ENCODE measurements at places on chromosomes 4 and X.

DNA sequence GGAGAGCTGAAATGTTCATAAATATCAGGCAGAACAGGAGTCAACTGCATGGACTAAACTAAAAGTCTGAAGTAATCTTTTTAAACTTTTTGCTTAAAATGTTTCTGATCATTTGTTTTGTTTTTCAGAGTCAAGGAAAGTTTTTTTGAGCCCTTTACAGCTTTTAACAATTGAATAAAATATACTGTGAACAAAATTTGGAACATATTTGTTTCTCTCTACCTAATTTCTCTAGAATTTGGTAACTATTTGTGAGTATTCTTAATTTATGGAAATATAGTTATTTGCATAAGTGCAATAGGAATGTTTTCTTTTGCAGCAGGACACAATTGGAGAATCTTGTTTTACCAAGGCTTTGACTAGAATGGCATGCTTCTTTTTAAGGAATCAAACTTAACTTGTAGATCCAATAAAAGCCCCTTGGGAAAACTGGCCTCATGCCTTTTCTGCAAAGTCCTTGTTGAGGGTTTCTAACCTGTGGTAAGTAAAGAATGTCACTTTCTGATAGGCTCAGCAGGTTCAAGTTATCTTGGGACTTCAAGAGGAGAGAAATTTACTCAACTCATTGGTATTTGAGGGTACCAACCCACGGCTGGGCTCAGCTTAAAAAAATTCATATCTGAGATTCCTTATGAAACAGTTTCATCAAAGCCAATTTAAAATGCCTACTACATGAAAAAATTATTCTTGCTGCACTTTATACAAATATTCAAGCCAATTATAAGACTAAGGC, 91.5 kb downstream of the UPRT start:
- no peak for DNase-seq

DNA sequence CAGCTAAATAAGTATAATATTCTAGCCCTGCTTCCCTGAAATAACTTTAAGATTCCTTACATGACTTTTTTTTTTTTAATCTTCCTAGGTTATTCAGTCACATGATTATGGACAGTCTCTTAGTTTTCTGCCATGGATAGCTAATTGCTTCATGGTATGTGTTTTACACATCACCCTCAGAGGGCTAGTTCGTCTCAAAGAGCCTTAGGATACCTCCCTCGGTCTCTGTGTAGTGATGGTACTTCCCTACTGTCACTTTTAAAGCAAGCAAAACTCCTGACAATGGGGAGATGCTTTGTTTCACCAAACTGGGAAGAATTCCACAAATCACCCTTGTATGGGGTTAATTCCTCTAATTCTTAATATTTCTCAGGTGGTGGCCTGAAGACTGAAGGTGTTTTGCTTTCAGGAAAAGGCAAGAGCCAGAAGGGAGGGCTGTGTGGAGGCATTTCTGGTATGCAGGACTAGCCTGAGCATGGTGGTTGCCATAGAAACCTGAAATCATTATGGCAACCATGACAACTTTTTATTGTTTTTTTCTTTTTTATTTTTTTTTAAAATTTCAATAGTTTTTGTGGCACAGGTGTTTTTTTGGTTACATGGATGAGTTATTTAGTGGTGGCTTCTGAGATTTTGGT, 70.4 kb downstream of the BEX3 start:
- DNase-seq = no peak

- DNase-seq = no peak
Measured at GRCh38 chr4:130110770-130111169, 1014.8 kb downstream of the C4orf33 start.

DNA sequence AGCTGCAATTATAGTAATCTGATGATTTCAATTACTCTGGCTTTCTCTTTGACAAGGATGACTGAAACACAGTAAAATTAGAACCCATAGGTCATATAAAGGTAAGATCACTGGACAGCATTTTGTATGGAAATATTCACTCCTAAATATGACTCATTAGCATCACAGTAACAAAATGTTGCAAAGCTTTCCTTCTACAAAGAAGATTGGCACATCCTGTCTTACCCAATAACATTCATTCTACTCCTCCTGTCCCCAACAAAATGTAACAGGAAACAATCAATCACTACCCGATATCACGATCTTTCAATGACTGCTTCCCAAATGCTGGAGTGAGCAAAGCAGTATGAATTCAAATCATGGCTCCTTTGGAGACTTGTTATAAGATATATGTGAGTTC, 95.3 kb downstream of the FANCB start:
- no peak for DNase-seq

DNA sequence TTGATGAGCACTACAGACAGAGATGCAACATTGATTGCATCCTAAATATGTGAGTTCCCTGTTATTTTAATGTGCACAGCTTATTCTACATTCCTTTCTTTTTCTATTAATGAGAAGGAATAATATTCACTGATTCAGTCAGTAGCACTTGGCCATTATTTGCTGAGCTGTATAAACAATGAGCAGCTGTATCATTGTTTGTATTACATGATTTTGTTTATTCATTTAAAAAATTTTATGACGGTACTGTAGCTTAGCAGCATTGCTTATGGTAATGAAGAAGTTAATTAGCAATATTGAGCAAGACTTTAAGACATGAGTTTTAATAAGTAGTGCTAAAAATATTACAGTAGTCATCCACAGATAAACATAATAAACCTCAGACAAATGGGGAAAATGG, 582.0 kb downstream of the ADGRL3 start:
- DNase-seq = no peak

DNA sequence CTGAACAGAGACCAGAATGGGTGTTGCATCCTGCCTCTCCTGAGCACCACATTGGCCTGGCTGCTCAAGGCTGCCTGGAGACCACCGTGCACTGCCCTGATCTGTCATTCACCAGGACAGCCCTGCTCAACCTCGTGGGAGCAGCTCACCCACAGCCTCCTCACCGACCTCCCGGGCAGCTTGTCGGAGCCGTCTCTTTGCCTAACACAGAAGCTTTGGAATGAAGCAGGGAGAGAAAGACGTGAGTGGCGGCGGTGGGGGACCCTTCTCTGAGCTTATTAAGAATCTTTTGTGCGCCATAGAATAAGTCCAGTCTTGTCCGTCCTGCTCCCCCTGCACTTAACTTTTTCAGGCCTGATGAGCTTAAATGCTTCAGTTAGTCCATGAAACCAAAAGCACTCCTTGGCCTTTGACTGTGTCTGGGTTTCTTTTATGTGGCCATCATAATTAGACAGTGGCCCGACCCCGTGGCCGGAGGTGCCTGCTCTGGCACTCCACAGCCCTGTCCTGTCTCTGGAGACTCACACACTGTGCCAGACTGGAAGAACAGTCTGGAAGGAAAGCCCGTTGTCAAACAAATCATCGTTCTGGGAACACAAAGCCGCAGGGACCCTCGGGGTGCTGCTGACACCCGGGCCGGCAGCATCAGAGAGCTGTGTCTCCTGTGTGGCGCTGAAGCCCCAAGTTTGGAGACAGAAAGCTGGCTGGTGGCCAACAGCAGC, 192.8 kb downstream of the BCOR start:
- no peak for DNase-seq

DNA sequence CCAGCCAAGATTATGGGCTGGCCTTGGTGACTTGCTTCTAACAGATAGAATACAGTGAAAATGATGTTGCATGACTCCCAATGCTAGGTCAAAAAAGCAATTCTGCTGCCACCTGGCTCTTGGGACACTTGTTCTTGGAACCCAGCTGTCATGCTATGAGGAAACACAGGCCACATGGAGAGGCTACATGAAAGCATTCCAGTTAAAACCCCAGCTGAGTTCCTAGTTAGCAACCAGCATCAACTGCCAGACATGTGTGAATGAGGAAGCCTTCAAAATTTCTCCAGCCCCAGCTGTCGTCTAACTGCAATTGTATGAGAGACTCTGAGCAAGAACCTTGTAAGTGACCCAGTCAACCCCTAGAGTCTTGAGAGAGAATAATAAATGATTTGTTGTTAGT, 105.2 kb upstream of the FGF16 start:
- peak; percentile 58 for DNase-seq

DNA sequence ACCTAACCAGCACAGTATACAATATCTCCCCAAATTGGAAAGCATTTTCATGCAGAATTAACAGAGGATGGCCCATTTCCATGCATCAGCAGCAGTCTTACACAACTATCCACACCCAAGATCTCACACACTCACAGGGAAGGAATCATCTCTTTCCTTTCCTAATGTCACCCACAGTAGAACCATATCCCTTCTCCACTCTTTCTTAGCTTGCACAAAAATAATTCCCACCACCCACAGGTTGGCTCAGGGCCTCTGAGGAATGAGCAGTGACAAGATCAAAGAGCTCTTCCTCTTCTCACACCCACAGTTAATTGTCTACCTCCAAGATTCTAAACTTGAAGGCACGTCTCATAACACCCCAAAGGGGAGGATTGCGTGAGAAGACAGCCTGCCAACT, 217.7 kb upstream of the VEGFC start:
- no peak for DNase-seq

DNA sequence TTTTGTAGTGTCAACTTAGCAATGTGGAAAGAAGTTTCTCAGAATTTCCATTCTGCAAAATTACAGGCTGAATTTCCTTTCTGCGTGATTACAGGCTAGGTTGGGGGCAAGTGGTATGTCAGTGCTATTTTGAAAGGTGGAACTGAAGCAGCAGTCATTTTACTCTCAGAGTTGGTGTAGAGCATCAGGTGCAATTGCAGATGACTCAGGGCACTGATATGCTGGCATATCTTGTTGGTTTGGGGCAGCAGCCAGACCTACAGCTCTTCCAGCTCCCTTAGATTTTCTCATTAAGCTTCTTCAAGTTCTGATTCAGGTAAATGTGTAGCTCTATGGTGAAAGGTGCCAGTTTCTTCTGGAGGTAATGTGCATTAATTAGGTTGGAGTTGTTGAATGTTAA, 930.7 kb upstream of the PCDH10 start:
- no peak for DNase-seq

DNA sequence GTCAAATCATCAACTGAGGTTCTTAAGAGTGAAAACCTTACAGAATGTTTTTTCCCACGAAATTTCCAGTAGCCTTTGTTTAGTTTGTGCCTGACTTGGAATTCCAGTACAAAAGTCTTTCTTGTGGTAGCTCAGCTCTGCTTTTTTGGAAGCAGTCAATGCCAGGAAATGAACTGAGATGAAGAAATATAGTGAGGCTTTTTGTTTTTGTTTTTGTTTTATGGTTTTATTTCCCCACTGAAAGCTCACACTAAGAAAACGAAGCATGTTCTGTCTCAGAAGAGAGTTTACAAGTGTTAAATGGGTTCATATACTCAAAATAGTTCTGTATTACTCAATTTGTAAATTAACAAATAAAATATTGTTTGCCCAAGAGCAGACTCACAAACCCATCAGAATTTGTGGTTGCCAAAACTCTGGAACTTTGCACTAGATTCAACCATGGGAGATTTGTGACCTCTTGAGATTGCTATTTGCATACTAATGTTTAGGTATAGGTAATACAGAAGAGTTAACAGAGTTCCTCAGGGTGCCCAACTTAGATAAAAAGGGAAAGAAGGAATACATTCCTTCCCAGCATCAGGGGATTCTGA, 1060.8 kb downstream of the FAT4 start:
- no peak for DNase-seq

DNA sequence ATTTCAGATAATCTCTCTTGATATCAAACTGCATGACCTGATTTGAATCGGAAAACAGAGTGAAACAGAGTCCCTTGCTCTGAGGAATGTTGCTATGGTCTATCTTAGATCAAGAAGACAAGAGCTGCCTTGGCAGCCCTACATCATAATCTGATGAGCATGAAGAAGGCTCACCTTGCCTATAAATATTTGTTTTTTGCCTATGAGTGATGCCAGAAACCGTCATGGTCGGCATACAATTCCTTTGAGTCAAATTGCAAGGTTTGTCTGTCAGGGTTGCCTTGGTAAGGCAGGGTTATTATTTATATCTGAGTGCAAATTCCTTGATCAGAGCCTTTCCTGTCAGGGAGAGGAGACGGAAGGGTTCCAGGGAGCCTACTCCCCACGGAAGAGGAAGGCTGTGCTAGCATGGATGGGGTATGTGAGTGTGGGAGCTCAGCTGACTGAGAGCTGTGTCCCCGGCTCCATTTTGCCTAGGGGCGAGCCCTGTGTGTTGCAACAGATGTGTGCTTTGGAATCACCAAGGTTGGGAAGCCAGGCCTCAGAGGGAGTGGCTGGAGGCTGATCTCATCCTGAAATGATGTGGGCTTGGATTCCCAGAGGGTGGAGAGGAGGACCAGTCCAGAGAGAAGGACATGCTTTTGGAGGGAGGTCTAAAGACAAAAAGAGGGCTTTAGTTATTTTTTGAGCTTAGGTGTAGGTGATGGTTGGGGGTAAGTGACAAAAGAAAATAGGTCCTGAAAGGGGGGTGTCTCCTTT, 43.6 kb downstream of the RTL9 start:
- DNase-seq = no peak

DNA sequence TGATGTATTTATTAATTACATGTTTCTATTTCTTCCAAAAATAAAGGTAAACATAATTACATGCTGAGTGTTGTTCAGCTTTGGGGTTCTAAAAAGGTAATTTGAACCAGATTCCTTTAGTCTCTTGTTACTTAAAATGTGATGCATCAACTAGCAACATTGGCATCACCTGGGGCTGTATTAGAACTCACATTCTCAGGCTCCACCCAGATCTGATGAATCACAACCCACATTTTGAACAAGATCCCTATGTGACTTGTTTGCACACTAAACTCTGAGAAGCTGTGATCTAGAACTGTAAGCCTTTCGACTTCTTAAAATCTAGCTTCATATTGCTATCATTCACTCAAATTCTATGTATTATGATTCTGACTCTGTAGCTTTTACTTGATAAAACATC, 23.0 kb upstream of the HS3ST1 start:
- DNase-seq = no peak

- no peak for DNase-seq
Measured at GRCh38 chr4:148961526-148961925, 519.3 kb upstream of the NR3C2 start.

DNA sequence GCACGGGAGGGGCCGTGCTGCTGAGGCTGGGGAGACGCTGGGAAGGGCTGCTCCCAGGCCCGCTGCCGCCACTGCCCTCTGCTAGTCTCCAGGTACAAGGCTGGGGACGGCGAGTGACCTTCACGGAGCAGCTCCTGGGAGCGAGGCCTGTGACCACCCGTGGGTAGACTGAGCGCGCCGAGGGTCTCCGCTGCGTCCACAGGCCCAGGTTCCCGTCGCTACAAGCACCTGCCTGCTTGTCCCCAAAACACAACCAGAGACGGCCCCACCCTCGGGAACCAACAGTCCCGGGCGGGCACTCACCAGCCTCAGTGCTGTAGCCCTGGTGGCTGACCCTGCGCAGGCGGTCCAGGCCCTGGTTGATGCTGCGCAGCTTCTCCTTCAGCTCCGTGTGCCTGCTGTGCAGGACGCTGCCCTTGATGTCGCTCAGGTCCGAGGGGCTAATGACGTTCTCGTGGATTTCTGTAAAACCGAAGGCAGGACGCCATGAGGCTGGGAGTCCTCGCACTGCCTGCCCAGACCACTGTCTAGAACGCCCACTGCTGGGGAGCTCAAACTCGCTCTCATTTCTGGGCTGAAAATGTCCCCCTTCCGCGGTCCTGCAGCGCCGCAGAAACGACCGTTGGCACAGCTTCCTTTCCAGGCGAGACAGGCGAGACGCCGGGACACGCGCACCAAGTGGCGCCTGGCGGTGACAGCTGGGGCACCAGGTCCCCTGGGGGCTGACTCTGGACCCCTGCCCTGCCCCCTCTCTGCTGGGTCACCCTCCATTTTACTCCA, 14.3 kb downstream of the LRPAP1 start:
- DNase-seq = no peak

GRCh38 chr4:38832624-38833528, 23.7 kb downstream of the TLR6 start:
- no peak for DNase-seq

GRCh38 chr4:158827543-158827981, 58.7 kb downstream of the FNIP2 start:
- DNase-seq = no peak
